Activated naive CD4-positive, alpha-beta T cell (primary cell): ENCODE measurements at places on chromosomes 3 and 15.

- no peak for DNase-seq
Measured at GRCh38 chr3:2915826-2916225, 194.3 kb downstream of the IL5RA start.

DNA sequence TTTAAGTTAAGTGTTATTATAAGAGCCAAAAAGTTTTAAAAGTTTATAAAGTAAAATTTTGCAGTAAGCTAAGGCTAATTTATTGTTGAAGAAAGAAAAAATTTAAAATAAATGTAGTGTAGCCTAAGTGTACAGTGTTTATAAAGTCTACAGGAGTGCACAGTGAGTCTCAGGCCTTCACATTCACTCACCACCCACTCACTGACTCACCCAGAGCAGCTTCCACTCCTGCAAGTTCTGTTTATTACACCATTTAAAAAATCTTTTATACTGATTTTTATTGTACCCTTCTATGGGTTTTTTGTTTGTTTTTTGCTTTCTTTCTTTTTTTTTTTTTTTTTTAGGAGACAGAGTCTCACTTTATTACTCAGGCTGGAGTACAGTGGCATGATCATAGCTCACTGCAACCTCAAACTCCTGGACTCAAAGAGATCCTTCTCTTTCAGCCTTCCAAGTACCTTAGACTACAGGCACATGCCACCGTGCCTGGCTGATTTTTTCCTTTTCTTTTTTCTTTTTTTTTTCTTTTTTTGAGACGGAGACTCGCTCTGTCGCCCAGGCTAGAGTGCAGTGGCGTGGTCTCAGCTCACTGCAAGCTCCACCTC, 25.9 kb downstream of the CSTA start:
- no peak for DNase-seq

- no peak for DNase-seq
Measured at GRCh38 chr3:152760591-152760990, 74.3 kb upstream of the P2RY1 start.

DNA sequence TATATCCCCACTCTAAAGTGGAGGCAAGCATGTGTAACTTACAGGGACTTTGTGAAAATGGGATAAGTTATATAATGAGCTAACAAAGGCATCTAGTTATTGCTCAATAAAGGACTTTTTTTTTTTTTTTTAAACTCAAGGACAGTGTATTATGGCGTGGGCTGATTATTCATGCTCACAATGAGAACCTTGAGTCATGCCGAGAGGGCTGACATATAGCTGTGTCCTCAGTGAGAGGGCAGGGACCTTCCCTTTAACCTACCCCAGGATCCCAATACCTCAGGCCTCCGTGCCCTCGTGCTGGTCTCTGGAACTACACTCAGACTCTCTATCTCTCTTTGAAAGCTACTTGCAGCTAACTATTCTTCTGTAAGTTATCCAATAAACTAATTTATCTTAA, 319.9 kb upstream of the ICE2 start:
- no peak for DNase-seq

DNA sequence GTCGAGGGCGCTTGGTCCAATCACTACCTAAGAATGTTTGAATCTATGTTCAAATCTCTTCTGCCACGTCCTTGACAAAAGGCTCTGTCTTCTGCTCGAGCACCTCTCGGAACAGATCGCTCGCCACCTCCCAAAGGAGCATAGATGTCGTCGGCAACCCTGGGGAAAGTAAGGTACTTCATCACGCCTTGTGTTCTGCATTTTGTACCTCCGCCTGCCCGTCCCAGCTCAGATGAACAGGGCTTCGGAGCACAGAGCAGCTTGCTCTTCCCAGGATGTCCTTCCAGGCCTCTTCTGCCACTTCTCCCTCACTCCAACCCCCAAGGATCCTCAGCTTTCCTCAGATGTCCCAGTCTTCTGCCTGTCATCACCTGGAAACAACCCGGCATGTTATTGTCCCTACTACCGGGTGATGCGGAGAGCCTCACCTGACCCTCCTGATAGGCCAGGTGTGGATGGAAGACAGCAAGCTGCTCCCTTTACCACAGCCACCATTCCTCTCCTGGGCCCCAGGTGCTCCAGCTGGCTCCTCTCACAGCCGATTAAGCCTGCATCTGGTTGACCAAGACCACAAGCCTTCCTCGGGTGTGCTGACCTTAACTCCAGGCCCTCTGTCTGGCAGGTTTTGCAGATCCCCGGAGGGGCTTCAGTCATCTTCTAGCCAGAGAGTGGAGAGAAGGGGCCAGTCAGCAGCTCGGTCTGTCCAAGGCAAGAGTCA, 270.5 kb downstream of the FAM43A start:
- DNase-seq = no peak

GRCh38 chr3:38551026-38551832, 55.1 kb downstream of the EXOG start:
- DNase-seq = no peak

- no peak for DNase-seq
Measured at GRCh38 chr15:34714476-34715121, 40.2 kb downstream of the GJD2 start.

GRCh38 chr15:101424984-101425383, 64.5 kb downstream of the PCSK6 start:
- DNase-seq = no peak

- no peak for DNase-seq
Measured at GRCh38 chr3:114672692-114673447, 379.0 kb downstream of the TIGIT start.
